Activated naive CD4-positive, alpha-beta T cell treated with anti-CD3 and anti-CD28 coated beads, Interleukin-2, amount 10 ng/mL, durations not matched to agents 7 days and 5 days (primary cell): ENCODE measurements at places on chromosomes 2 and 18.

DNA sequence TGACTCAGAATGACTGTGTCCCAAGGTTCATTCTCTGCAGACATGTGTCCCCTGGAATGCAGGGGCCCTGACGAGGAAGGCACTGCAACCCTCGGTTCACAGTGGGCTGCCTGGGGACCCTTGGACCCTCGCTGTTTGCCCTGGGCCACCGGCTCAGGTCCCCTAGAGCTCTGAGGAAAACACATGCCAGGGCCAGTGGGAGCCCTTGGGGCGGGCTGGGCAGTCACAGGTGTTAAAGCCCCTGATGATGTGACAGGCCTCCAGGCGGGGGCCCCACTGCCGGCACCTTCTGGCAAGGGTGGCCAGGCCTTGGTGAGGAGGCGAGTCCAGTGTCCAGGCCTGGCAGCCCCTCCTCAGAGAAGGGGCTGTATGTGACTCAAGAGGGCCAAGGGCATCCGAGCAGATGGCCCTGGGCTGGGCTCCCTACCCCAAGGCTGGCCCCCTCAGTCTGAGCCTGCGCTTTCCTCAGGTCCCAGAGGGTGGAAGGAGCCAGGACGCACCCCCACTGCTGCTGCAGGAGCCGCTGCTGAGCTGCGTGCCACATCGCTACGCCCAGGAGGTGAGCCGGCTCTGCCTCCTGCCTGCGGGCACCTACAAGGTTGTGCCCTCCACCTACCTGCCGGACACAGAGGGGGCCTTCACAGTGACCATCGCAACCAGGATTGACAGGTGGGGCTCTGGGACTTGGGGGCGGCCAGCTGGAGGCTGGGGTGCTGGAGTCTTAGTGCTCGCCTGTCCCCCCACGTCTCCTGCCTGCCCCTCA is 11.1 kb downstream of the CAPN10 start:
- no peak for DNase-seq

GRCh38 chr2:47636596-47637264 is 146.2 kb upstream of the MSH6 start:
- no peak for DNase-seq

DNA sequence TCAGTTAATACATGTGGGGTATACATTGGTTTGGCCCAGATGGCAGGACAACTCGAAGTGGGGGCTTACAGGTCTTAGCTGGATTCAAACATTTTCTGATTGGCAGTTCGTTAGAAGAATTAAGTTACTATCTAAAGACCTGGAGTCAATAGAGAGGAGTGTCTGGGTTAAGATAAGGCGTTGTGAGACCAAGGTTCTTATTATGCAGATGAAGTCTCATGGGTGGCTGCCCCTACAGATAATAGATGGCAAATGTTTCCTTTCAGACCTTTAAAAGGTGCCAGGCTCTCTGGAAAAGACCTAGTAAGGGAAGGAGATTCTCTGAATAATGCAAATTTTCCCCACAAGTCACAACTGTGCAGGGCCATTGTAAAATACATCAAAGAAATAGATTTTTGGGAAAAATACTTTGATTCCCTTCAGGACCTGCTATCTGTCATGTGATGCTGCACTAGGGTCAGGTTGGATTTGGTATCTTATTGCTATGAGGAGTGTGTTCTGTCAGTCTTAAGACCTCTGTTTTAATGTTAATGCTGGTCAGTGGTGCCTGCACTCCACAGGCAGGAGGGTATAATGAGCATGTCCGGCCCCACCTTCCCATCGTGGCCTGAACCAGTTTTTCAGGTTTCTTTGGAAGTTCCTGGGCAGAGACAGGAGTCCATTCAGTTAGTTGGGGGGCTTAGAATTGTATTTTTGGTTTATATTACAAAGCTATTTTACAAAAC is 14.3 kb upstream of the MC5R start:
- DNase-seq: no peak

DNA sequence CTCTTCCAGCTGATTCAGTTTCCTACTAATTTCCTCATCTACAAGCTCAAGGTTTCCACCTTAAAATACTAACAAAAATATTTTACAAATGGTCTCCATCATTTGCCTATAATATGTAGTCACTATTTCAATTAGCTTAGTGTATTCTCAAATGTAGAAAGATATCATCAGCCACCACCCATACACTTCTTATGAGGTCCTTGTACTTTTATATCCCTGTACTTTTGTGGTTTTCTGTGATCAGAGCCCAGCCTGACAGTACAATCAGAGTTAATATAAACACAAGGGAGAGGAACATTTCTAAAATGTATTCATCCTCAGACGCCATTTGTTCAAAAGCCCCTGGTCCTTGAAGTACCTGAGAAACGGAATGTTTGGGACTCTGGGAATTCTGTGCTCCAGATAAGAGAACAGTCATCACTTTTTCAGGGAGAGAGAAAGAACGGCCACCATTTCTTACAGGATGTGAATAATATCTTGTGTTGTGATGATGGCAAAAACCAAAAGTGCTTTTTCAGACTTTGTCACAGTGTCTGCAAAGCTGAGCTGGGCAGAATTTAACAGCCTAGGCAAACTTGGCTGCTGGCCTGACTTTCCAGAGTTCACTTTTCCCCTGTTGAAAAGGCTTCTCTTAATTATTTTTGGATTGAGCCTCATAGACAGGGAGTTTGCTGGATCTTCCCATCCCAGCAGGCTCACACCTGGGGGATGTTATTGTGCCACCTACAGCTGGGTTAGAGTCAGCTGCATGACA is 361.7 kb upstream of the ACVR2A start:
- DNase-seq: no peak

DNA sequence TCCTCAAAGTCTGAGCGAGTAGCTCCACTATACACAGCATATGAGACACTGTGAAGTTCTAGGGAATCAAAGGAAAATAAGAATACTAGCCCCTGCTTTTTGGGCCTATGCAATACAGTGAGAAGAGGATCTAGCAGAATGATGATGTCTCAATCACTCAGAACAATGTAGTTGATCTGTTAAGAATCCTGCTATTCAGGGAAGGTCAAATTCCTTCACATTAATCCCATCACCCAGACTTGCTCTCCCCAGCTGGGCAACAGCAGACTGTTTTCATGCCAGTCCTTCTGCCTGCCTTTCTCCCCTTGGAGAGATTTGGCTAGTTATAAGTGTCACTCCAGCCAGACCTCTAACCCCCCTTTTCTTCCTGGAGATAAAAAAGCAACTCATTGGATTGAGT is 230.0 kb upstream of the EPHA4 start:
- no peak for DNase-seq

- DNase-seq: no peak
Observed at GRCh38 chr2:25330273-25330672, 11.5 kb downstream of the DNMT3A start.

- DNase-seq: no peak
Observed at GRCh38 chr2:173716458-173717052, 248.6 kb downstream of the SP3 start.

DNA sequence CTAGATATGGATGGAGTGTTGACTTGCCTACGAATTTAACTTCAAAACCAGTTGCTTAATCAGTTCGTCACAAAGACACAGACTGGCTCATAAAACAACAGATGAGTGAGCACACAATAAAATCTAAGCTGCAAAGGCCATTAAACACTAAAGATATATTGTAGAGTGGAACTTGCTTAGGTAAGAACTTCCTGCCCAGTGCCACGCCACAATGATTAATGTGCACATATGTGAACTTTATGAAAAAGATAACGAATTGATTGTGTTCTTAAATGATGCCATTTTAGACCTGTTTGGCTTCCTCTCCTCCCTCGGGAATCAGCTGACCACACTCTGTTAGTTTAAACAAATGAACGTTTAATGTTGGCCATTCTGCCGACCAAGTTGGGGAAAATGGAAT is 2031.3 kb upstream of the CELF4 start:
- no peak for DNase-seq

DNA sequence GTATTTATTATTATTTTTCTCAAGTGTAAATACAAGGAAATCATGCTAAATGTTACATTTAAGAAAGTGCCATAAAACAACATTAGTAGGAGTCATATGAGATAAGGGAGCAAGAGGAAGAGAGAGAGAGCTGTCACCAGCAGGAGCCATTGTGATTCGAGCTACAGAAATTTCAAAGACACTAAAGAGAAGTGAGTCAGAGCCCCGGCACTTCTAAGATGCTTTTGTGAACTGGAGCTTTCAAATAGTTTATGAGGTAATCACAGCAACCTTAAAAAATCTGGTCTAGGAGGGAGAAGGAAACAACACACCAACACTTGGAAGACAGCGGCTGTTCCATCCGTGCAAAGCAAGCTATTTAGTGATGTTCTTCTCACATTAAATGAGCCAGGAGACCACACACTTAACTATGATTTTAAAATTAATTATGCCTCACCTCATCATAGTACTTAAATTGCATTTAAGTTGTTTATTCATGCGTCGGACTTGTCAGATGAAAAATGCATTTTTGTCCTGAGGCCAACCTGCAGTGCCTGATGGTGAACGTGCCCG is 382.7 kb upstream of the SALL3 start:
- no peak for DNase-seq

DNA sequence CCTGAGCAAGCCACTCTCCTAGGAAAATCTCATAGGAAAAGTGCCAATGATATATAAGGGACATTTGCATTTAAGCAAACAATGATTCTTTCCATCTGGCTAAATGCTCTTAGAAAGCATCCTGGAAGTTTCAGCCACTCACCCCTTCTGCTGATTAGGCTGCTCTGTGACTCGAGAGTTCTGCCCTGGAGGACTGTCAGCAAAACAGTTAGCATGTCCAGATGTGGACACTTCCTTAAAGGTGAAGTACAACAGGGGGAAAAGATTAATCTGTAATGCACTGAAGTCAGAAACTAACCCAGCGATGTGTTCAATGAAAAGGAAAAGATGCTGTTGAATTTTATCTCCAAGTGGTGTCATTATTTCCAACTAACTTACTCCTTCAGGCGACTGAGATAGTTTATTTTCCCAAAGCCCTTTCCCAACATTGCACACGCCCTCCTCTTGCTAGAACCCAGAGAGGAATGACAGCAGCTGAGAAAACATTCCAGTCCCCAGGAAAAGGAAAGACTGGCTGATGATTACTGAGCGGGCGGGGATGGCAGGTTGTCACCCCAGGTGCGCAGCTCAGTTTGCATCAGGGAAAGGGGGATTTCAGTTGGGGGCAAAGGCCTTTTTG is 214.0 kb downstream of the SS18 start:
- no peak for DNase-seq

DNA sequence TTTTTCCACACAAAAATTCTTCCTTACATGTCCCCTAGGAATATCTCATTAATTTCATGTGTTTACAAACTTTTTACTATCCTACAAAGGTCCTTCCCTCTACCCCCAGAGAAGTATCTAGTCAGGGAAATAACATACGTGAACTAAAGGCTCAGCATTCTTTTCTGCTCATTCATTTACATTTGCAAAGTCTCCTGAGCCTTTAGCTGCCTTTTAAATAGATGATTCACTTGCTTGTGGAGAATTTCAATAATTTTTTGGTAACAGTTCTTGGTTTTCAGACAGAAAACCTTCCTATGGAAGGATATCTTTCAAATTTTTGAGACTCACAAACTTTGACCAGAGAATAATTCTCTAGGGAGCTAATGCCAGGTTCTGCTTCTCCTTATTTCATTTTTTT is 81.5 kb upstream of the RMDN2 start:
- no peak for DNase-seq

- peak; percentile 66 for DNase-seq
Observed at GRCh38 chr2:216023055-216023648, 9.8 kb upstream of the MREG start.

DNA sequence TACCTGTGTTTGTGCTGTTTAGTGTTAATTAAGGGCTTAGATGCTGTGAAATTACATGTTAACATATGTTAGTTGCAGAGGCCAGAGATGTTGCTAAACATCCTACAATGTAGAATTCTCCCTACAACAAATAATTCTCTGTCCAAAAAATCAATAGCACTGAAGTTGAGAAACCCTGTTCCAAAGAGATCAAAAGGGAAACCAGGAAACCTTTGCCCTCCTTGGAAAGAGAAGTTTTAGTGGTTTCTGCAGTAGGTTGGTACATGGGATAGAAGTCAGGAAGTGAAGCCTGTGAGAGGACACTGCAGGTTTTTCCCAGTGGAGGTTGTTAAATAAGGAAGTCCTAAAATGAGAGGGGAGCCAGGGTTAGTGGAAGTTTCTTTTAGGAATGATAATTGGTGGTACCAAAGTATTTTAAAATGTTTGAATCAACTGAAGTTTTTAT is 6.3 kb upstream of the RMDN2 start:
- no peak for DNase-seq

GRCh38 chr2:10380048-10380926 is 67.8 kb downstream of the ODC1 start:
- DNase-seq: no peak

DNA sequence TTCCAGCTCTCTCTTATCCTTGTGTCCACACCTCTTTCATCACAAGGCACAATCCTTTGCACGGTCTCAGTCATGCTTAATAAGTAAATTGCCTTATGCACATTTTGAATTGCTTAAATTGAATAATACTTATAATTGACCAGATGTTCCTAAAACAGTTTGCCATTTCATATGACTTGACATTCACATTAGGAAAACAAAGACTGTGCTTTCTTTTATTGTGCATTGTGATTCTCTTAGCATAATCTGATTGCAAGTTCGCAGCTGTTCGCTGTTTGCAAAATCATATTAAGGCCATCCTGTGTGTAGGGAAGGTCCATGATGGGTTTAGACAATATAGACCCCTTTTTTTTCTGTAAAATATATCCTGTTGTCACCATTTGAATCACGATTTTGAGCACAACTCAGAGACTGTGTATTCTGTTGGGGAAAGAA is 75.6 kb downstream of the RNF144A start:
- DNase-seq: no peak

- DNase-seq: no peak
Observed at GRCh38 chr2:55101466-55101865, 51.2 kb upstream of the RTN4 start.

DNA sequence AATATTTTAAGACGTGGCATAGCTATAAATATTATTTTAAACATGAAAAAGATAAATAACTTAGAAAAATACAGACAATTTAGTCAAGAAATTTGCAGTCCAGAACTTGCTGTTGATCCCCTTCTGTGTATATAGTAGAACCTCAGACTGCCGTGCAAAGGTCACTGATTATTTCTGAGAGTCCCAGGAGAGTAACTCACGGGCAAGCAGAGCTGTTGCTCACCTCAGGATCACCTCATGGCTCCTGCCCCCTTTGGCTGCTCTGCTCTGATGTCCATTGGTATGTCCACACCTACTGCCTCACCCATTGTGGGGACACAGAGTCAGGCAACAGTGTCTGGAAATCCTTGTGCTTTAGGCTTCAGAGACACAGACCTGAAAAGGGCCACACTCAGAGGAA is 392.9 kb upstream of the CELF4 start:
- DNase-seq: no peak
